ENCODE measurements at places on chromosomes 4 and X.

DNA sequence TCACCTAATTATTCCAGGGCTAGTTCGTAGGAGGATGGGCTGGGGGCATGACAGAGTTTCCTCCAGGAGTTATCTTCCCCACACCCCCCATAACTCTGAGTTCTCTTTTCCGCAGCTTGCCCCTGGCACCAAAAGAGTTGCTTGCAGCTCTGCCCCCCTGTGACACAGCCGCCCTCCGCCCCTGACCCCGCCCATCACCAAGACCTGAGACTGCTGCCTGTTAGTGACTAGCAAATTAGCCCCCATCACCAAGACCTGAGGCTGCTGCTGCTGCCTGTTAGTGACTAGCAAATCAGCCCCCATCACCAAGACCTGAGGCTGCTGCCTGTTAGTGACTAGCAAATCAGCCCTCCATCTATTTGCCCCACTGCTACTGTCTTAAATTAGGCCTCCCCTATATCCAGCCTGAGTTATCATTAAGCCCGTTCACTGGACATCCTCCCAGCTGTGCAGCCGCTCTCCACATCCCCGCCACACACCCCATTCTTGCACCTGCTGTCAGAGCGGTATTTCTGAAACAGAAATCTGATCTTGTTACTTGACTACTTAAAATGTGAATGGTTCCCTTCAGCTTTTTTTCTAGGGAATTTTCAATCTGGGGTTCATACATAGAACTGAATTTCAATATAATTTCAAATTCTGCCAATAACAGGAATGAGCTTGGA, 1.5 kb upstream of the PAPSS1 start:
- no peak for DNase-seq

DNA sequence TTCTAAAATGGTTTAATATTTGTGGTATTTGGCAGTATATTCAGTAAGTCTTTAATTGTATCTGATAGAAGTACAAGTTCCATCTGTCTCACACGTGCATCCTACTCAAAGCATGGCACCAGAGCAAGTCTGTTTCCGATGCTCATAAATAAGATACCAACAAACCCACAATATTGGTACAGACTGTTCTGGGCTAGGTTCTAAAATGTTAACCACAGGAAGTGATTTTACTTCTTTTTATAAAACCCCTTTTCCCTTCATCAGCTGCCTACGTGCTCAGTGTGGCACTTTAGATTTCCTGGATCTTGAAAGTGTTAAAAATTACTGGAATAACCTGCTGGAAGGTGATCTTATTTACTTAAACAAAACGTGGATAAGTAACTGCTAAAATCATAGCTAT, 165.1 kb downstream of the CFAP299 start:
- DNase-seq = no peak

DNA sequence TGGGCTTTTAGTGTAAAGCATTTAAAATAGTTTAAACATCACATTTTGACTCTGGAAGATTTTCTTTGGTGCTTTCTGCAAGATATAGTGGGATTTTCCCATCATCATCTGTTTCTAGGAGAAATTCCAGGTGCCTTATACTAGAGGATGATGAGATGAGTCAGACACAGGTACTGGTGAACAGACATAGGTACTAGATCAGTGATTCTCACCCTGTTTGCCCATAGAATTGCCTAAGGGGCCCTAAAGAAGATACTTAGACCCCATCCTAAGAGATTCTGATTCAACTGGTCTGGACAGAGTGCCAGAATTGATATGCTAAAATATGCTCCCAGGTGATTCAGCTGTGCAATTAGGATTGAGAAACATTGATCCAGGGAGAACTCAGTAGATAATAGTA, 9.7 kb downstream of the TSPAN7 start:
- DNase-seq = no peak

GRCh38 chr4:71604785-71605184, 179.1 kb downstream of the GC start:
- DNase-seq = no peak

GRCh38 chrX:109327251-109327650, 154.6 kb downstream of the GUCY2F start:
- DNase-seq = no peak

DNA sequence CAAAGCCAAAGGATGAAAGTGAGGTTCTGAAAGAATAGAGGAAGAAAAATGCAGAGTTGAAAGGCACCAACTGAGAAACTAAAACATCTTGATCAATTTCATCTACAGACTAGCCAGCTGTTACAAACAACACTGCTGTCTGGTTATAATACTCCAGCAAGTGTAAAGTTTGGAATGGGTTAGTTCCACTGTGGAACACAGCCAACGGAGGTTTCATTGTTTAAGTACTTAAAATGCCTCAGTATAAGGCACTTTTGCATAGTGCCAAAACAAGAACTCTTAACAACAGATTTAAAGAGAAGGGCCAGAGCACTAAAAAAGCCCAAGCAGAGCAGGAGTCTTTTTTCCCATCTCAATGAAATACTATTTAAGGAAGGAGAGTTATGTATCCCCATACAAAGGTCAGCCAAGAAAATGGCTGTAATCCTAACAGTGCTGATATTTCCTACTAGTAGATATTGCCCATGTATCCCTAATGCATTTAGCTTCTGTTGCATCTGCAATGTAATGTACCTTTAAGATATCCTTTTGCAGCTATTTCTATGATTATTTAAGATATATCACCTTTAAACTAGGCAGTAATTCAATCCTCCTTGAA, 16.5 kb downstream of the ACSL4 start:
- no peak for DNase-seq

- no peak for DNase-seq
Measured at GRCh38 chr4:151627491-151627890, 133.3 kb downstream of the GATB start.

DNA sequence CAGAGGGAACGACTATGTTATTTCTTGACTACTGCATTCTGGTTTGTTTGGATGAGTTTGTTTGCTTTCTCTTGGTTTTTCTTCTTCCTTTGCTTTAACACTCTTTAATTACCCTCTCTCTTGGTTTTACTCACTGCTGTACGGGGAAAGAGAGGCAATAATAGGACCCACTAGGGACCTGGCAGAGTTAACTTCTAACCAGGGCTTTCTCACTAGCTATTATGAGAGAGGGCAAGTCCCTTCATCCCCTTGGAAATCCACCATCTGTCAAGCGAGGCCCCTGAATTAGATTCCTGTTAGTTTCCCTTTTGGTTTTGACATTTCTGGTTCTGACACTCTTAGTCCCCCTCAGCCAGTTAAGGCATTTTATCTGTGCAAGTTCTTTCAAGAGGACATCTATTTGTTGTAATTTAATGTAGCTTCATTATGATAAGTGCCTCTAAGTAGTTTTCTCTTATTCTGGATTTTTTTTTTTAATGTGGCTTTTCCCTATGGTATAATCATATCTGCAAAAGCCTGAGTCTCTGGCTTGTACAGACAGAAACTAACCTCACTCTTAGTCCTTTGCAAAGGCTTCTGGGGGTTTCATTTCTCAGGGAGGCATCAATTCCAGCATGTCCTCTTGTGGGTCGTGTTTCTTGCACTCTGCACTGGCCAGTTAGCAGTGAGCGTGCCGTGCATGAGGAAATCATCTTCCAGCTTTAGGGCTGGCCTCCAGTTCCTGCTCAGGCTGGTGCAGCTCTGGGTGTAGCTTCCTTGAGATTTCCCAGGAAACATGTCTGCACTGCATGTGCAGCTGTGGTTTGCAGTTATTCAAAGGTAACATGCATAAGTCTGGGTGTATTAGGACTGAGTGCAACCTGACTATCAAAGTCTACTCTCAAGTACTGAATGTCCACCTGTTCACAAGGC, 221.3 kb downstream of the STIM2 start:
- no peak for DNase-seq

Data from NK-92 treated with Interleukin-12 subunit alpha and Interleukin-12 subunit beta, amount 100 ng/mL, for 24 hours (cell line).